ENCODE measurements at places on chromosomes 1 and 21. TPM values are rescaled to one million over a fixed set of nuclear protein-coding genes. Genes with fewer than 3 reads are reported as not detected.

DNA sequence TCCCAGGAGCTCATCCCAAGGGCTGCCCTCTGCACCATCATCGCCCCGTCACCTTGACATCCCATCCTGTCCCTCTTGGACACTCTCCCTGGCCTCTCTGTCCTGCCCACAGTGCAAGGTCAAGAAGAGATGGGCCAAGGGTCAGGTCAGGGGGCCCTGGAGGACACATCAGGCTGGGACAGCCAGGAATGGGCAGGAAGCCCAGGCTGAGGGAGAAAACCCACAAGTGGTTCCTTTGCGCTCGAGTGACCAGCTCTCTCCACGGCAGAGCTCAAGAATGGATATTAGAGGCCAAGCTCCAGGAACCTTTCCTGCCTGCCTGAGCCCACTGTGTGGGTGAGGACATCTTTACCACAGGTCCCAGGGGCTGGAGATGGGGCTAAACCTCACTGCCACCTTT, 41.0 kb downstream of the KCNN3 start:
- no peak overlapping the region for H3K27ac ChIP-seq
- peaks cover 2% of the 10 kb centered on the region for H3K4me1 ChIP-seq
- no peaks in the 10 kb centered on the region for H3K36me3 ChIP-seq
- no peak overlapping the region for H3K4me3 ChIP-seq
- H3K27me3 ChIP-seq, result peaks cover under 1% of the 10 kb centered on the region

DNA sequence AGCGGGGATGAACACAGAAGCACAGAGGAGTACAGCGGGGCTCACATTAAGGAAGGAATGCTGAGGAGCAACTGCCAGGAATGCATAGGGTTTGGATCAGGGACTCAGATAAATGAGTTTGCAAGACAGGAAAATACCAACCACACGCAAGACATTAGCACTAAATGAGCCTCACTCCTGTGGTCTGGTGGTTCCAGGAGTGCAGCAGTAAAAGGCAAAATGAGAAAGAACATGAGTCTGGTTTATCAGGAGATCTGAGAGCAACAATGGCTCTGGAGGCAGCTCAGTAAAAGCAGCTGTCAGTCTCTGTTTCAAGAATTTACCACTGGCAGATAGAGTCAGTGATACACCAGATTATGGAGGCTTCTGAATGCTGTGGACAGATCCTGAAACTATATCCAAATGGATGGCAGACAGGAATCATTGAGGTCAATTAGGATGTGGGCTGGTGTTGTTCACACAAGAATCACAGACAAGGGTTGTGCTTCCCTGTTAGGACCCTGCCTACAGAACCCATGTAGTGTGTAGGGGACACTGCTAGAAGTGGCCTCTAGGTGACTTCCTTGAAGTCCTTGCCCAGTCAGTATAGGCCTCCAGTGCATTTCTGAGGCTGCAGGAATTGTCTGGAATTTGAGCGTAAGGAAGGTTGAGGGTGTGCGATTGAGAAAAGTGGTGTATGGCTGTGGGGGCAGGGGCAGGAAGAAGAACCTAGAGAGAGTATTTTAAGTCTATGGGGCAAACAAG, 50.3 kb downstream of the CASQ2 start:
- H3K4me3 ChIP-seq, result no peak overlapping the region
- peaks cover 62% of the 10 kb centered on the region for H3K27me3 ChIP-seq
- DNase-seq, result no peak
- H3K4me1 ChIP-seq, result no peaks in the 10 kb centered on the region
- H3K27ac ChIP-seq, result no peak overlapping the region

DNA sequence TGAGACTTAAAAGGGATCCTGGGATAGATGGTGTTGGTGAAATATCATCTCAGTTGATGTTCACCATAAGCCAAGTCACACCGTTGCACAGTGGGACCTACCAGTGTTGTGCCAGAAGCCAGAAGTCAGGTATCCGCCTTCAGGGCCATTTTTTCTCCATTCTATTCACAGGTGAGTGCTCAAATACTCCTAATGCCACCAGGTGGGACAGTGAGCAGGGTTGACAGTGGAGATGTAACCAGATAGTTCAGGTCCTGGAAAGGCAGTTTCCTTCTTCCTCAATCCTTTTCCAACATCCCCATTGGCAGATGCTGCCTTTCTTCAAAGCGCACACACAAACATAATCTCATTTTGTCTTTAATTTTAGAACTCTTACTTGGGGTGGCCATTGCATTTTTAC, 11.6 kb downstream of the CD160 start:
- DNase-seq, result no peak
- no peak overlapping the region for H3K27ac ChIP-seq
- H3K4me1 ChIP-seq, result peaks cover 6% of the 10 kb centered on the region

The AADACL4 gene
- total RNA-seq, result not detected

The LEMD1 gene
- not detected for total RNA-seq

The ADAMTS4 gene
- 0.77 TPM for total RNA-seq

The FCRL3 gene
- total RNA-seq, result 3.4 TPM

The CFAP141 gene
- not detected for total RNA-seq
